ENCODE measurements at places on chromosomes 2 and 18.

DNA sequence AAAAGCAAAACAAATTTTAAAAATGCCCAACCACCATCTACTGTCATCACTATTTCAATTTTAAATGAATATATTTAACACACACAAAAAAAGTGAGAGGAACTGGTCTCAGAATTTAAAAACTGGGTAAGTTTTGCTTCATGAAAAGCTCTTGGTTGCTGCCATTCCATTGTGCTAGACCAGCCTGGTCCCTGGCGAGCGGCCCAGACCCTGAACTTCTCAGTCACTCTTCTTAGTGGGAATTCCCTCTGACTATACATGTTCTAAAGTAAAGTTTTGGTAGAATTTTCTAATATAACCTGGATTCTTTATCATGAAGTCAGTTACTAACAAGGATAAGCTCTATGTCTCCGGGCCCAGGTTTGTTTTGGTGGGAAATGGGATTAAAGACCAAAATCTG, 34.8 kb upstream of the TMEM177 start:
- no peak for DNase-seq

DNA sequence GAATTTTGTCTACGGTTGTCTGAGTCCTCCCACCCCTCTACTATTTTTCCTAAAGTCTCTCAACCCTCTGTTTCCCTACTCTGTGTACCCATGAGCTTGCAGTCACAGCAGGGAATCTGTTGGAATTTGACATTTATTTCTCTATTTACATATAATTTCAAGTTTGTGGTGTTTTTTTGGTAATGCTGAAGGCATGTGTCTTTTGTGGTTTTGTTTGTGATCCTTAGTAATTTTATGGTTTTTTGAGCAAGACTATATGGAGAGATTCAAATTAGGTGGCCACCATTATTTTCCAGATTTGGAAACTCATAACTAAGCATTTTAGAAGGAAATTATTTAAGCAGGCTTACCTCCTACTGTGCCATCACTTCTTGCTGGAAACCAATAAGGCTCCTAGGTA, 27.2 kb upstream of the FBLN7 start:
- no peak for DNase-seq

GRCh38 chr2:26243470-26244308, 743 bp downstream of the HADHA start:
- no peak for DNase-seq

- no peak for DNase-seq
Observed at GRCh38 chr2:29013057-29013780, 32.1 kb downstream of the TOGARAM2 start.

GRCh38 chr2:37544591-37545031, 126.8 kb downstream of the CDC42EP3 start:
- DNase-seq, result no peak

DNA sequence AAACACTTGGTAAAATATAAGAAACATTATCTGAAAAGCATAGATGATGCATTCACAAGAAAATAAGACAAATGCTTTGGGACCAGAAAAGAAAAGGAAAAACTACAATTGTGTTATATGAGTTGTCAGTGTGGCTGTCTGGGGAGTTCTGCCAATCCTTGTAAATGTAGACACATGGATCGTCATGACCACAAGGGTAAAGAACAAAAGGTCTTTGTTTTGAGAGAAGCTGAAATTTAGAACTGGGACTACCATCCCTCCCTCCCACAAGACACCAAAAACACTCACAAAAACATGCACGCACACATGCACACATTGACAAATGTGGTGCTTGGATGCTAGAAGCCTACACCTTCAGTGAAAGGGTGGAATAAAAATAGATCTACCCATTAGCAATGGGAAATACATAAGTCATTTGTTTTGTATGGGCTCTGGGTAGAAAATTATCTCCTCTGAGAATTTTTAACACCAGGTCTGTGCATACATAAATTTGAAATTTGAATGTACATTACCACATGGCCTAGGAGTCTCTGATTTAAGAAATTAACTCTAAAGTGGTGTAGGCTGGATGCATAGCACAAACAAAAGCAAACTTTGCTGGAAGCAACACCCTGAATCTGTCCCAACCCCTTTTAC, 266.2 kb upstream of the SLC39A10 start:
- DNase-seq, result no peak

DNA sequence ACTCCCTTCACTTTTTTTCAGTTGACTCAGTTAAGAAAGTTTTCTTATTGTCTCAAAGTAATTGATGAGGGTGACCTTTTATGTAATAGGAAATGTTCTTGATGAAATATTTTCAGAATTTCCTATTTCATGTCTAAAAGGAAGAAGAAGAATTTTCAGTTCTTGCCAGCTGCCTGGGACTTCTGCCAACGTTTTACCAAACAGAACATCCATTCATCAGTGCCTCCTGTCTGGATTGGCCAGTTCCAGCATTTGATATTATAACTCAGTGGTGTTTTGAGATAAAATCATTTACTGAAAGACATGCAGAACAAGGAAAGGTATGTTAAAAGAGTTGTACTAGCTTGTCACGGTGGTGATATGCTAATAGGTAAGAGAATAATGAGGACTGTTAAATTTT, 104.7 kb upstream of the MYO3B start:
- no peak for DNase-seq

GRCh38 chr2:28432362-28432761, 39.7 kb downstream of the FOSL2 start:
- no peak for DNase-seq

DNA sequence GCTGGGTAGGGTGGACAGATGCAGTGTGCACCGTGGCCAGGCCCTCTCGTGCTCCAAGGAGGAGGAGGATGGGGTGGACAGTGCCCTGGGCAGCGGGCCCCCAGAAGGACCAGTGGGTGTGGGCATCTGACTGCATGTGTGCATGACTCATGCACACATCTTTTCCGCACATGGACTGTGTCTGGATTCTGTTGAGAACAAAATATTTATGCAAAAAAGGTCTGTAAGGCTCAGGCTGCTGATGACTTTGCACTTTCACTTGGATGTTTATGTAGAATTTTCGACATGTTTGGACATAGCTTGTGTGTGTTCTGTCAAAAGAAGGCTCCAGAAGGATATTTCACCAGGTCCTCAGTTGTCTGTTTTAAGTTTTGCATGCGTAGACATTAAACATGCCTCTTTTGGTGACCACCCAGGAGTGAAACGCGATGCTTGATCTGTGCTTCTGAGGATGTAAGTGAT, 45.6 kb downstream of the MTCL1 start:
- DNase-seq, result no peak

DNA sequence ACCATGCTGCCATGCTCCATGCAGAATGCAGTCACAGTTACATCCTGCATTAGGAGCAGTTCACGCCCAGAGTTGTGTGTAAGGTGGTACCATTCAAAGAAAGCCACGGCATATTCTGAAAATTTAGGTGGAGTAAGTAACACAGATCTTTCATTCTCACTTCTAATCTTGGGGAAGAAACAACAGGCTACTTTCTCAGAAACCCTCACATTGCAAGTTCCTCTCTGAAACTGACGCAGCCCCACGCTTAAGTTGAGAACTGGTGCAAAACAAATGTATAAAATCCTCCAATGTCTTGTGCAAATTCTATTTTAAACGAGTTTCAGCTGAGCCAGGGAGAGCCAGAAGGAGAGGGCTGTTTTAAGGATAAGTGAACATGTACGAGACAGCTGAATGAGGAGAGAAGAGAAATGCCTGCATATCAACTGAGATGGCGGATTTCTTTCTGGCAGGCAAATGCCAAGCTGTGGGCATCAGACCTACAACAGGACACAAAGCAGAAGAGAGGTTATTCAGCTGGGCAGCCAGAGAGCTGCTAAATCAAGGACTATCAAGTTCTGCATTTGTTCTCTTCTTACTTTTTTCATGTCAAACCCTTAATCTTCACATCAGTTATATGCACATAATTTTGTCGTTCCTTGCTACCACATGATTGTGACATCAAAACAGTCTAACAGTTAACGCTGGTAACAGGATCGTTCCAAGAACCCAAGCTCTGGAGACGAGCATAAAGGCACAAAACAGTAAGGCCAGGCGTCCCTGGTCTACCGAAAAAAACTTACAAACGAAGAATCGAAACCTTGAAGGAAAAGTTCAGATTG, 6.4 kb downstream of the ARL4C start:
- DNase-seq, result no peak

GRCh38 chr2:9462886-9463697, 11.3 kb upstream of the IAH1 start:
- DNase-seq, result no peak

DNA sequence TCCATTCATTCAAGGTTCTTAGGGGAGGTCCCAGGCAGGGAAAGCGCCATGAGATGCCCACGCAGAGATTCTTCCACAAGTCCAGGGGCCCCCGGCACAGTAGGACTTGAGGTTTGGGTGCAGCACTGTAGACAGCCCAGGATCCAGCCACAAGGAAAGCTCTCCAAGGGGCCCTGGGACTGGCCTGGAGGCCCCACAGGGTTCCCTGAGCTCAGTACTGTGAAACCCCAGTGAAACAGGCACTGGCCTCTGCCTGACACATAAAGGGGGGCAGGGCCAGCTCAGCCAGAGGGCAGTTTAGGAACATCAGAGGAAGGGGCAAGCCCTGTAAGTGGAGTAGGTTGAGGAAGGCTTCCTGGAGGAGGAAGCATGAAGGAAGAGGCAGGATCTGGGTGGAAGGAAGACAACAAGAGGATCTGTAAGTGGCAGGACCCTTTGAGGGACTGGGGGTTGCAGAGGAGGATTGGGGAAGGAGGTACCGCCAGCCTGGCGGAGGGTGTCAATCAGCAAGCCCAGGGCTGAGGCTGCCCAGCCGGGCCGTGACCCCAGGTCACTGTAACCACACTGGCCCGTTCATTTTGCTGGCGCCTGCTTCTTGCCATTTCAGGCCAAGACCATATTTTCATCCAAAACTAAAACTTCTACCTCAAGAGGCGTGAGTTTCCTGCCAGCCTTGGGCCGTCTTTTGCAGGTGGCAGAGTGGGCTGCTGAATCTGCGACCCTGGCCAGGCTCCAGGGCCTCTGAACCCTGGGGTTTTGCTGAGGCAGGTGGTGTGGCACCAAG, 175.2 kb downstream of the SMAD7 start:
- DNase-seq, result no peak

- no peak for DNase-seq
Observed at GRCh38 chr2:233821709-233822100, 32.6 kb downstream of the HJURP start.

- no peak for DNase-seq
Observed at GRCh38 chr2:221075203-221075602, 496.9 kb downstream of the EPHA4 start.

- DNase-seq, result no peak
Observed at GRCh38 chr18:62576845-62577512, 54.2 kb downstream of the ZCCHC2 start.

- no peak for DNase-seq
Observed at GRCh38 chr2:62501069-62501468, 4.9 kb downstream of the TMEM17 start.

DNA sequence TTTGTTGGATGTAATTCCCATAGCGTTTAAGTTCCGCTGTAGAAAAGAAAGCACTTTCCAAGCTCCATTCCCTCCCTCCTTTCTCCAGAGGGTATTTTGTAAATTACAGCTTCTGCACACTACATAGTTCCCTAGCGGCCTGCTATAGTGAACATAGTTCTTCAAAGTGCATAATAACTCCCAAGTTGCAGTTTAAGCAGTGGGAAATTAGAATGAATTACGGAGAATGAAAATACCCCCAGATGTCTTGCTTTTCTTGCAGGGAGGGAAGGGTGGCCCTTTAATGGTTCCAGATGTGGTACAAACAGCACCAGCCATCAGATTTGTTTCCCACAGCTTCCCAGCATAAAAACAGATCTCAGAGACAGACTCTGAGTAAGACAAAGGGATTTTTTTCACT, 893.9 kb downstream of the SUCLG1 start:
- no peak for DNase-seq

DNA sequence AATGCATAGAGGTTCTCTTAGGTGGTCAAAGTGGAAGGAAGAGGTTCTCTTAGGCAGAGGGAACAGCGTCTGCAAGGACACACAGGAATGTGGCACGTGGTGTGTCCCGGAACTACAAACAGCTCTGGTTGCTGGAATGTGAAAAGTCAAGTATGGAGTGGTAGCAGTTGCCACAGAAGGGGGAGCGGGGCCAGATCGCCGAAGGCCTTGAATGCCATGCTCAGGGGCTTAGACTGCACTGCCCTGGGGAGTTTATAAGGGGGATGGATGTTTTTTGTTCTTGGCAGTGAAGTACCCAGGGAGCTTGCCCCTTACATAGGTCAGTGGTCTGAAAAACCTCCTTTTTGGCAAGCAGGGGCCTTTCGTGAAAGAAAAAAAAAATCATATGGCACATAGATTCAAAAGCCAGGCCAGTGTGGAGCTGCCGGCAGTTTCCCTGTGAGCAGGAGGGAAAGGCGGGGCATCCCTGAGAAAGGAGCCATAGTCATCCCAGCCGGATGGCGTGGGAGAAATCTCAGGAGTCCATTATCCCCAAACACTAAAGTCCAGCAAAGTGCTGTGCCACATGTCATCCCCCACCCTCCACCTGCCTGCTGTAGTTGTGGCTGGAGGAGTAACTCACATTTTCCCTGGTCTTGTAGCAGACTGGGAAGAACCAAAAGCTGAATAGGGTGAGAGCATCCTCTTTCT, 45.4 kb downstream of the GORASP2 start:
- no peak for DNase-seq

DNA sequence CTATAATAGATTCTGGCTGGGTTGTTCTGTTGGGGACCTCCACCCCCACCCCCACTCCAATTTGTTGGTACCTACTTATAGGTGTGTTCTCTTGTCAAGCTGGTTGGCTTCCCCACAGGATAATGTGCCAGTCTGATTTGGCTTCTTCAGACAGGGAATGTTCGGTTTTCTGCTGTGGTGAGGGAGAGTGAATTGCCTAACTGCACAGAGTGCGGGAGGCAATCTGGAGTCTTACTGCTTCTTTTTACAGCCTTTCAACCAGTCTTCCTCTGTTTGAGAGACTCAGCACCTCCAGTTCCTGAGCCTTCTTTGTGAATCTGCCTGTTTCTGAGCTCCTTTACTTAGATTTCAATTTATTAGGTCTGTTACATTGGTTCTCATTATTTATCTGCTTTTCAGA, 27.4 kb upstream of the SNORC start:
- no peak for DNase-seq

DNA sequence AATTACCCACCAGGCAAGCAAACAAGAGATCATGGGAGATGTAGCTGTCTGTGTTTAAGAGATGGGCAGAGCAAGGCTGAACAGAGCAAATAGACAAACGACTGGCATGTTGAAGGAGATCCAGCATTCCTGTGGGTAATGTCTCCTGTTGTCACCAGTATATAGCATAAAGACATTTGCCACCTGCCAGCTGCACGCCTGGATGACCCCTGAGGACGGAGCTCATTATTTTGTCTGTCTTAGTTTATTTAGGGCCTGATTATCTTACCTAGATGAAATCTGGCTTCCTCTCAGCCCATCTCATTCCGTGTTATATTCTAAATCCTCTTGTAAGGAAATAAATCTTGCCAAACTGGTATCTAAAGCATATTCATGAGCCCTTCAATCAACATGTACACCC, 510.3 kb upstream of the LINC00305 start:
- DNase-seq, result no peak

GRCh38 chr18:41928581-41928980, 26.5 kb upstream of the PIK3C3 start:
- DNase-seq, result no peak

- DNase-seq, result no peak
Observed at GRCh38 chr2:148523315-148523714, 121.2 kb upstream of the EPC2 start.

All from cerebellar nuclear complex (tissue), 1 donor.